ENCODE measurements at places on chromosomes 16 and 17.

DNA sequence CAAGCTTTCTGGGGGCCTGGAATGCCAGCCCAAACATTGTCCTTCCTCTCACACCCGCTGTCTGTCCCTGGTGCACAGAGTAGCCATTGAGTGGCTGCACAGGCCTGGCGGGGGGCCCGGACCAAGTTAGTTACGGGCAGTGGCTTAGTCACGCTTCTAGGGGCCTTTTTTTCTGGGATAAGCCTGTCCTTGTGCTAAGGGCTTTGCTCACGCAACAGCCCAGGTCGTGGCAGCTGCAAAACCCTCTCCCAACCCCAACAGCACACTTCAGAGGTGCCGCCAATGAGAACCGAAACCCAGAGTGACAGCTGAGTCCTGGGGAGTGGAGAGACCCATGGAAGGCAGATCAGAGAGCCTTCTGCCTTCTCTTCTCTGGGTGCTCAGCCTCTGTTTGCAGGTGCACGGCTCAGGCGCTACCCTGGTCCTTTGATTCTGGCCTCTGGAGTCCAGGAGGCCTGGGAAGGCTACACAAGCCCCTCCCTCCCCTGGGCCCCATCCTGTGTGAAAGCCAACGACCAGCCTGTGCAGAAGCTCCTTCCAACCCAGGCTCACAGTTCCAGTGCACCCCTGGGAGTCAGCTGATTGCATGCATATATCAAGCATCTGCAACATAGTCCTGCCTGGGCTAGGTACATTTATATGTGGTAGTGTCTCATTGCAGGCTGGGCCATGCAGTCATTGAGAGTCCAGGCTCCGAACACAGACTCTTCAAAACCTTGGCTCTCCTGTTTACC lies 9.1 kb downstream of the WSCD1 start:
- no peak for DNase-seq

DNA sequence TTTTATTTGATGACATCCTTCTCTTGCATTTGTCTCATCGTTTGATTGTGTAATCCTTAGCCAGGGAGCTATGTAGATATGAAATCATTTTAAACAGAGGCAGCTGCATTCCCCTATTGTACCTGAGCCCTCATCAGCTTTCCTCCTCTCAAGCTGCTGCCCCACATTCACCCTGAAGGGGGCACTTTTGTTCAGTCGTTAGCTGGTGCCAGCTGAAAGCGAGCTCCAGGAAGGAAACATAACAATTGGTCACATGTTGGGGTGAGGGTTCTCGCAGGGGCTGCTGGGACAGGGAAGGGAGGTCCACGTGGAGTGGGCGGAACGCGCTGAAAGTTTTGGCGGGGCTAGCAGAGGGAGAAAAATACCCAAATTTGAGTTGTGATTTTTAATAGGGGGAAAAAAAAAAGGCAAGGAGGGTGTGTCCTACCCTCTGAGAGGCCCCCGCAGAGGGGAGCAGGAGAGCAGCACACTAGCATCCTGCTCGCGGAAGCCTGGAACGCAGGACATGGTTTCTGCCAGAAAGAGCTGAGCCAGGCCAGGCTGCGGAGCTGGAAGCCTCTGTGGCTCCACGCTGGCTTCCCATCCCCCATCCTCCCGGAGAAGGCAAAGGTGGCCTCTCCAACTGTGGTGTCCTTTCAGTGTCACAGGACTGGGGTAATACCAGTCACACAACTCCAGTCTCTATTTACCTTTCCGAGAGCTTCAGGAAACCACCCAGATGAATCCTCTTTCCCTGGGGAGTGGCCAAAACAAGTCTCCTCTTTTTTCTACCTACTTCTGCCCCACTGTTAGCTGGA lies 8.5 kb upstream of the MSL1 start:
- DNase-seq: peak; percentile 95

DNA sequence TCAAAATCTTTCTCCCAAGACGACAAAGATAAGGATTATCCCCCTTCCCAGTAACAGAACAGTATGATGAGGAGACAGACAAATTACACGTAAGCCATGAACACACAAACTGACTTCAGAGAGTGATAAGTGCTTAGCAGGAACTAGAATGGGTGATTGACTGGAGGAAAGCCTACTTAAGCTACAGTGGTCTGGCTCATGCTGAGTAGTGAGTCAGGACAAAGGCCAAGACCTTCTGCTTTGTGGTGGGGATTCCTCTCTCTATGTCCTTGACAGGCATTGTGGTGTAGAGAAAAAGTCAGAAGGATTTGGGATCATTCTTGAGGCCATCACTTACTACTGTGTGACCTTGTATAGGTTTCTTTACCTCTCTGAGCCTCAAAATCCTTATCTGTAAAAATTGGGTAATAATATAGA lies 381.9 kb upstream of the CCL2 start:
- DNase-seq: no peak

DNA sequence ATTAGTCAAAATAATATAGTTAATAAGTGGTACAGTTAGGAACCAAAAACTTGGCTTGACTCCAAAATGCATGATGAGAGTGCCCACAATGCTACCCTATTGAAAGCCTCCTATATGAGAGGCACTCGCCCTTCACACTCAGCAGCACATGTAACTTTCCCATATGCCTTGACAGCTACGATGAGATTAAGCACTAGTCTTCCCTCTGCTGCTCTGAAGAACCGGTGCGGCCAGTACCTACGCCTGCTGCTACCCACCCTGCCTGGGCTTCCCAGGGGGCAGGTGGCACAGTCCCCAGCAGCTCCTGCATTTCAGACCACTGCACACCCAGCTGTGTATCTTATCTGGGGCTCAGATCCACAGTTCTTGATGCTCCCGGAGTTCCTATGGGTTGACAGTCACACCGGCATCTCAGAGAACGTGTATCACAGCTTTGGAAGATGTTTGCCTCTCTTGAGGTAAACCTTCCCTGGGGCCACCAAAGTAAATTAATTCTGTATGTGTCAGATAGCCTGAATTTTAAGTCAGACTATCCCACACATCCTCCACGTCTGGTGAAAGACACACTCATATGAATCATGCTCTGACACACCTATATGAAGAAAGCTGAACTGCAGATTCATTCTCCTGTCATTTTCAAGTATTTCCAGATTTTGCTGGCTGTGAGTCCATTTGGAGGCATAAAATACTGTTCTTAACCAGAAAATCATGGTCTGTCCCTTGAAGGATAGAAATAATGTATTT lies 77.8 kb downstream of the MYH10 start:
- DNase-seq: no peak

DNA sequence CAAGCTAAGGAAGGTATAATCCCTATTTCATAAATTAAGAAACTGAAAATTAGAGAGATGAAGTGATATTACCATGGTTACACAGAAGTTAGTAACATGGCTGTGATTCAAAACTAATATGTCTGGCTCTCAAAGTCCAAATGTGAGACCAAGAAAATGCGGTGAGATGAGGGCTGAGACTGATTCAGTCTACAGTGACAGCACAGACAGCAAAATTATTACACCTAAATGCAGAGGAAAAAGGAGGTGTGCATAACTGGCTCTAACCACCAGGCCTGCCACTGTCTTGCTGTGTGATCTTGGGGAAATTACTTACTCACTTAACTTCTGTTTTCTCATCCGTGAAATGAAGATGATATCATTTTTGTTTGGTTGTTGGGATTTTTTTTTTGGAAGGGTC lies 270.0 kb upstream of the SOX9 start:
- DNase-seq: no peak

DNA sequence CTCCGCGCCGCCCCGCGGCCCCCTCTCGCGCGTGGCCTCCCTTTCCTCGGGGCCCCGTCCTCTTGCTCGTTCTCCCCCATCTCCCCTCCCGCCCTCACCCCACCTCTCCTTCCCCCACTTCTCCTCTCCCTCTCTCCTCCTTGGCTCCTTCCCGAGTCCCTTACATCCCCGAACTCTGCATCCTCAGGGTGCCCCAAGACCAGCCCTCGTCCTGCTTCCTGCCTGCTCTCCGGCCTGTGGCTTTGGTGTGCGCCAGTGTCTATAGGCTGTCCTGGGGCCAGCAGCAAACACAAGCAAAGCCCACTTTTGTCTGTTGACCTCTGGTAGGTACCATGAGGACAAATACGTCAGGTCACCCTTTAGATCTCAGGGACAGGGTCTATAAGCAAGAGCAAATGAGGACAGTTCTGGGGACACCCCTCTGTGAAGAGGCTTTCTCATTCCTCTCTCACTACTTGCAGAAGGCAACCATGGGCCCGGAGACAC lies 284 bp upstream of the COPZ2 start:
- no peak for DNase-seq

- DNase-seq: no peak
Observed at GRCh38 chr17:5745111-5745813, 161.0 kb upstream of the NLRP1 start.

DNA sequence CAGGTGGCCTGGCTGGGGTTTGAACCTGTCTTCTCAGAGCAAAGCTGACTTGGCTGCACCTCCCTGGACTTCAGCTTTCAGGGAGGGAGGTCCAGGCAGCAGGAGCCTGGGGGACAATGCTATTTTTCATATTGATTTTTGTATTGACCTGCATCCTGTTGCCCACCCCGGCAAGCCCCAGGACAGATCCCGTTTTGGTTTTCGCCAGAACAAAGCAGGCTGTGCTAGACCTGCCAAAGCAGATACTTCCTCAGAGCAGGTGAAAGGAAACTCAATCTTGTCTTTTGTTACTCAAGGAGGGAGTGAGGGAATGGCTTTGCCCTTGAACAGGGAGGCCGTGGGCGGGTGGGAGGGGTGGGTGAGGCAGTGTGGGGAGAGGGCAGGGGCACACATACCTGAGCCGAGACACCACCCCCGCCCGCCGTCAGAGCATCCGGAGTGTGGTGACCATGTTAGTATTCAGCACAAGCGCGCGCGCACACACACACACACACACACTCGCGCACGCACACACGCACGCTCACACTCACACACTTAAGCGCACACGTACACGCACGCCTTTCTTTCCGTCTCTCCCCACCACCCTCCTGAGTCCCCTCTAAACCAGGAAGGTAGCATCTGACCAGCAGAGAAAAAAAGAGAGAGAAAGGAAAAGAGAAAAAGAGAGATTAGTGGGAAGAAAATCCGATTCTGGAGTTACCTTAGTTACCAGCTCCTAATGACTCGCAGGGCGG lies 59.5 kb downstream of the RAI1 start:
- no peak for DNase-seq

DNA sequence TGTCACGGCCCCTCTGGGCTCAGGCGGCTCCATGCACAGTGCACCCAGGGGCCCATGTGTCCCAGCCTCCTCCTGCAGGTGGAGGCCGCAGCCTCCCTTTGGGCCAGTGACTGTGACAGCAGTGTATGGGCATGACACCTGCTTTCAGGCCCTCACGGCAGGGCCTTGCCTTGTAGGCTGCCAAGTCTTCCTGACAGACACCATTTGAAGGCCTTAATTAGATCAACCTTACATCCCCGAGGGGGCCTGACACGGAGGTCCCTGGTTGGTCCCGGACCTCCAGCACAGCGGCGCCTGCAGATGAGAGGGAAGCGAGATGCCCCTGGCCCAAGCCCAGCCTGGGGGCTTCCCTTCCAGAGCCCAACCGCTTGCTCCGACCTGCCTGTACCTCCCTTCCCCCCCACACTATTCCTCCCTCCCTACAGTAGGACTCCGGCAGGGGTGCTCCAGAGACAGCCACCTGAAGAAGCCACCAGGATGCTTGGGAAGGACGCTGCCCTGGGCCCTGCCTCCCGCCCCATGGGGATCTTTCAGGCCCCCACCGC lies 31.9 kb downstream of the BAIAP2 start:
- no peak for DNase-seq

DNA sequence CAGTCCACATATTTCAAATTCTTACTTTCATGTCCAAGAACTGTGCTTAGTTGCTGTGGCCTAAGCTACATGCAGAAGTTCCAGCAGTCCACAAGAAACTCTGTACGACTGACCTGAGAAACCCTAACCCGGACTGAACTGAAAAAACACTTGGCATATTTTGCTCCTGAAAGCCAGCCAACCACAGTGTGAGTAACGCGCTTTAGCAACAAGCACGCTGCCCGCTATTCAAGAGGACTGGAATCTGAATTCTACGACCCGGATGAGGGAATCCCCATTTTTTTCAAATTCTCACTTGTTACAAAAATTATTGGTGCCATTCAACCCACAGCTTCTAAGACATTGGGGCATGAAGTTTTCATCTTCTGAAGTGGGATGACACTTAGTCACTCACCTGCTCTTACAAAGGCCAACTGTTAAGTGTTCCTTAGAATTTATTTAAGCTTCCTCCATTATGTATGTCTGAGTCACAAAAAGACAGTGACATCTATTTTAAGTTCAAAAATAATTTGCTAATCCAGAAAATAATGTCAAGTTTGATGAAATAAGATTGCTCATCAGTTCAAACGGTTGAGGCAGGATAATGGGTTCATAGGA lies 78.7 kb downstream of the CDYL2 start:
- no peak for DNase-seq

DNA sequence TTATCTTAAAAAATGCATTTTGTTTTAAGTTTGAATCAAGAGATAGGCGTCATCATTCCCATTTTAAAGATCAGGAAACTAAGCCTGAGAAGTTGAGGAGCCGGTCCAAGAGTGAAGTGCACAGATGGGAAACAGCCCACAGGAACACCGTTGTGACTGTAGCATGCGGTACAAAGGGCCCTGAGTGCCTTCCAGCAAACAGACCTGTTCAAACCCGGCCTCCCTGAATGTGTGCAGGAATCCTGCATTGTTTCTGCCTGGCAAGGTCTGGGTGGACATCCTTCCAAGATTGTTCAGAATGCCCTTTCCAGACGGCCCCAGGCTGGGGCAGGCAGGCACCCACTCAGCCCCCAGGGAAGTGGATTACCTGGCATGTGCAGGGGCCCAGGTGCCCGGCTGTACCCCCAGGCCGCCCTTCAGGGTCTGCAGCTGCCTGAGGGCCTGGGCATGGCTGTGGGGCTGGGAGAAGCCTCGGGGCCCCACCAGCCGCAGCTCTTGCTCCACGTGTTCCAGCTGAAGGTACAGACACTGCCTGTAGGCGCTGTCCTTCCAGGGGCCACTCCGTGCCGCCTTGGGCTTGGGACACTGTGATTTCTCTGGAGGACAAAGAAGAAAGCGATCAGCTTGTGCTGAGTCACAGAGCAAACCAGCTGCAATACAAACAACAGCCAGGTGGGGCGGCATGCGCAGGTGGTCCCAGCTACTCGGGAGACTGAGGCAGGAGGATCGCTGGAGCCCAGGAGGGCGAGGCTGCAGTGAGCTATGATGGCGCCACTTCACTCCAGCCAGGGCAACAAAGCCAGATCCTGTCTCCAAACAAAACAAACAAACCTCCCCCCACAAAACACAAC lies 45.0 kb upstream of the GCSH start:
- peak; percentile 22 for DNase-seq

All from Jurkat, Clone E6-1 (cell line).